ENCODE measurements at places on chromosomes 7 and 10.

DNA sequence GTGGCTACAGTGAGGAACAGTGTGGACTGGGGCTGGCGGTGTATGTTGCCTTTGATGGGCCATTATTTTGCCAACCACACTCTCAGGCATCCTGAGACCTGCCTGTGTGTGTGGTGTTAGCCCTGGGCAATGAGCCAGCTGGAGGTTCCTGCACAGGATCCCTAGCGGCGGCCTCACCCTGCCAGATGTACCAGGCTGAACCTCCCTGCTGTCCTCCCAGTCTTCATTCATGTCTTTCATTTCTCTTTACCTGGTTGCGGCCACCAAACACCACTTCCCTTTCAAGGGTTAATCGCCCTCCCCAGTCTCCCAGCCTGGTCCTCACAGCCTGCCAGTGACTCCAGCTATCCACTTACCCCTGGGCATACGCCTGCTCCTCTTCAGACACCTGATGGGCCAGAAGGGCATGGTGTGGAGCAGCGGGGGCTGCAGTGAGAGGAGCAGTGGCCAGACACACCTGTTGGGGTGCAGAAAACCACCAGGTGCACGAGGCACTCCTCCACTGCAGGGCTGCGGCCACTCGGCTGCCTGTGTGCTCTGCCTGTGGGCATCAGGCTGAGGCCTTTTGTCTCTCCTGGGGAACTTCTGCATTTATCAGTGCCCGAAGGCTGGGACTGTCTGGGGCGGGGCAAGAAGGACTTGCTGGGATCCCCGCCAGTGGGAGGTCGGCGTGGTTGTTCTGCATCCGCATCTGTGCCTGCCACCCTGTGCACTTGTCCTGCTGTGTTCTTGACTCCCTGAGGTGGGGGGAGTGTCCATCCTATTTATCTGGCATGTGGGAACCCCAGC, 111.6 kb downstream of the ARHGAP22 start:
- no peak for DNase-seq

DNA sequence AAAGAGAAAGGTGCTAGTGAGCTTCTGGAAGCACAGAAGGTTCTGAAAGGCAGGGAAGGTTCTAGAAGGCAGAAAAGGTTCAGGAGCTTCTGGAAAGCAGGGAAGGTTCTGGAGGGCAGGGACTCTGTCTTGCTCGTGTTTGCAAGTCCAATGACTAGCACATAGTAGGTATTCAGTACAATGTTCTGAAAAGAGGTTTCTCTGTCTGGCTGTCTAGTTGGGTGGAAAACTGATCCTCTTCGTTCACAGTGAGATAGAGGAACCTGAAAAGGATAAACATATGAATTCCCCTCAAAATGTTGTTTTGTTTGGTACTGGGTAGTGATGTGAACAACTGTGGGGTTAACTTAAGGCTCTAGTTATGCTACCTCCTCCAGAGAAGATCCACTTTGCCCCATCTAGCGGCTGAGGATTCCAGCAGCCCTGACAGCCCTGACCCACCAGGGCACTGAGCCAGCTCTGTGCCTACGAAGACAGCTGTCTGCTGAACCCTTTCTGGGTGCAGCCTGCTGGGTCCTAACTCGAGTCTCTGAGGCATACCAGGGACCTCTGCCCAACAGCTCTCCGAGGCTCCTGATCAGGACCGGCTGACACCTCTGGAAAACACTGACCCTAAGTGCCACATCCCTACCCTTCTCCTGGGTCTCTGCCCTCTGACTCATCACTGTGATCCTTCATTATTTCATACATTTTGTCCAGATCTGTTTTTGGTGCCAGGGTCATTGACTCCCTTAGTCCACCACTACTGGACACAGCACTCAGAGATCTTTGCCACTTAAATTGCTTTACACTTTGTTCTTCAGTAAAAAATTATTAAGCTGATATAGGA, 15.4 kb downstream of the PTPRN2 start:
- DNase-seq, result no peak

- DNase-seq, result peak; percentile 60
Observed at GRCh38 chr10:70367195-70367796, 15.1 kb downstream of the LRRC20 start.

DNA sequence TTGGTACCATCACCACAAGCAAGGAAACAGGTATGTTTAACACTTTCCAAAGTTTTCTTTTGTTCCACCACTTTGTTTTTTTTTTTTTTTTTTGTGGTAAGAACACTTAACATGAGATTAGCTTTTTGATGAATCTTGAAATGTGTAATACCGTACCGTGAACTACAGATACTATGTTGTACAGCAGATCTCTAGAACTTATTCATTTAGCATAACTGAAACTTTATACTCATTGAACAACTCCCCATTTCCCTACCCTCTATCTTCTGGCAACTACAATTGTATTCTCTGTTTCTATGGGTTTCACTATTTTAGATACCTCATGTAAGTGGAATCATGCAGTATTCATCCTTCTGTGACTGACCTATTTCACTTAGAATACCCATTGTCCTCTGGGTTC, 162.7 kb upstream of the ITGB1 start:
- DNase-seq, result no peak

- no peak for DNase-seq
Observed at GRCh38 chr7:143085109-143085508, 33.0 kb downstream of the OR6V1 start.

Measured in Caki2 (cell line).